Common myeloid progenitor, CD34-positive (primary cell): ENCODE measurements at places on chromosomes 1 and 21.

DNA sequence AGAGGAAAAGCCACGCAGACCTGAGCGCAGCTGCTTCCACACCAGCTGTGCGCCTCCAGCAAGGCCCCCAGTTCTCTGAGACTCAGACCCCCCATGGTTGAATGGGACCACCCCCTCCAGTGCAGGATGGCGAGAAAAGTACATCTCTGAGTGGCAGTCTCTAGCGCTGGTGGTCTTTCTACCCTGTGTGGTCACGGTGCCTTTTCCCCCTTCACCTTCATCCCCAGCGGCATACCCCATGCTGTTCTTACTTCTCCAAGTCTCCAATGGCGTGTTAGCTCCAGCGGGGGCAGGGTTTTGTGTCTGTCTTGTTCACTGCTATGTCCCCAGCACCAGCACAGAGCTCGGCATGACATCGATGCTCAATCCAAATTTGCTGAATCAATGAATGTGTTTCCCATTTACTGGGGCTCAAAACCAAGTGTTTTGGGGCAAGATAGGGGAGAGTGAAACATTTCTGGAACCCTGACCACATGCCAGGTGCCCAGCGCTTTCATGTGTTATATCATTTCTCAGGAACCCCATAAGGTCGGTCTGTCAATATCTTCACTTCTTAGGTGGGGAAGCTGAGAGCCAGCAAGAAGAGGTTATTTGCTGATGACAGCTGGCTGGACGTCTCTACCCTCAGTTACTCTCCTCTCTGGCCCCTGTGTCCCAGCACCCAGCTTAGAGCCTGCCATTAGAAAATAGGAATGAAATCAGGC is 959 bp upstream of the SDC3 start:
- DNase-seq: peak; percentile 46

GRCh38 chr1:165598676-165599059 is 32.4 kb upstream of the MGST3 start:
- DNase-seq: no peak

DNA sequence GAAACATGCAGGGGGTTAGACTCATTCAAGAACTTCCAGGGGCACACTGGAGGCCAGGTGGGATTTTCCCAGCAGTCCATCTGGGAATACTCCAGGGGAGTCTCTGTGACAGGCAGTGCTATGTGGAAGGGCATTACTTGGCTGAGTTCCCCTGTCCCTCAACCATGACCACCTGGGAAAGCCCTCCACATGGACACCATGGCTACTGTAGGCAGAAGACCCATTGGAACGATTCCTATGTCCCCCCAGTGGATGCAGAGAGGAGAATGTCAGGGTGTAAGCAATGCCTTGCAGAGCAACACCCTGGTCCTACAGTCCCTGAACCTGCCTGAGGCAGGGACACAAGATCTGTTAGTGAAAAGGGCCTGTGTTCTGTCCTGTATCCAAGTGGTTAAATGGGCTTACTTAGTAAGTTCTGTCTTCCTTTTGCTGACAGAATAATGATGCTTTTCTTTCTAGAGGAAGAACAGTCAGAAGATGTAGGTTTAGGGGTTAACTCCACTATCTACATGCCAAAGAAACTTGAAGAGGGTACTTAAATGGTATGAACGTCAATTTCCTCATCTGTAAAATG is 13.4 kb downstream of the SLAMF1 start:
- DNase-seq: no peak

DNA sequence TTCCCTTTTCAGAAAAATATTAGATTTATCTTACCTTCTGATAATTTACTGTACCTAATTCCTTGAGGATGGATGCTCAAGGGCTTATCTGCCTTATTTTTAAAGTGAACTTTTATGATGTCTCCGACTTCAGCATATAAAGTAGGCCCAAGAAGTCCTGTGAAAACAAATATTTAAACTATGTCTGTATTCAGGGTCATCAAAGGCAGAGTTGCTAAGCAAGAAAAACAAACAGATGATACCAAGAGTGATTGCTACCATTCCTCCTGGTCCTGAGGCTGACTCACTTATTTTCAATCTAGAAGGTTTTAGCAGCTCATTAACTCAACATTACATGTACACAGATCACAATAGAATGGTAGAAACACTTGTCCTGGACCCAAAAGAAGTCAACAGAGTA is 14.1 kb downstream of the F5 start:
- no peak for DNase-seq

DNA sequence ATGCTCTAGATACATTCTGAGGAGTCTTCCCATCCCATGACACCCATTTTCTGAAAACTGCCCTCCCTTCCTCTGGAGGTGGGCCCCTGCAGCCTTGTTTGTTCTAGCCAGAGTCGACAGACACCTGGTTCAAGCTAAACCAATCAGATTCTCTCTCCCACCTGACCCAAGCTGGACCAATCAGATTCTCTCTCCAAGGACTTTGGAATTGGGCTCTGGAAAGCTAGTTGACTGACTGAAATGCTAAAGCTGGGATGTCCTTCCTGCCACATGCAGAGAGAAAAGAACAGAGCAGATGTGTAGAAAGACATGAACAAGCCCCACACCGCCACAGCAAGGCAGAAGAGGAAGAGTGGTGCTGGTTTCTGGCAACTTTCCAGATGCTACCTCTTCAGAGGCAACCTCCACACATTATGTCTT is 24.6 kb downstream of the ASAP3 start:
- peak; percentile 28 for DNase-seq

DNA sequence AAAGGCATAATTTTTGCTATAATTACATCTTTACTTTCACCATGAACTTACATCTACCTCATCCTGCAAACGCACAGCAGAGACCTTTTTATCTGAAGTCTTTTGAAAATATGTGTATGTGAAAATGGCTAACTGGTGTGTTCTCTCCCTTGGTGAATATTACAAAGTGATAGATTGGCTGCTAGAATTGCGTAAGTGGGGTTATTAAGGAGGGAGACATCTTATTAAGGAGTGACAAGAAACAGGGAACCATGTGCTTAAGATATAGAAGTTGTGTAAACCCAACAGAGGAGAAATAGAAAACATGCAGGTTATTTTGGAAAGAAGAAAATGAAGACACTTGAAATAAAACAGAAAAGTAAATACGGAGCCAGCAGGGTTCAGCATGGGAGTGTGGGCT is 7.8 kb downstream of the KCNJ15 start:
- no peak for DNase-seq

DNA sequence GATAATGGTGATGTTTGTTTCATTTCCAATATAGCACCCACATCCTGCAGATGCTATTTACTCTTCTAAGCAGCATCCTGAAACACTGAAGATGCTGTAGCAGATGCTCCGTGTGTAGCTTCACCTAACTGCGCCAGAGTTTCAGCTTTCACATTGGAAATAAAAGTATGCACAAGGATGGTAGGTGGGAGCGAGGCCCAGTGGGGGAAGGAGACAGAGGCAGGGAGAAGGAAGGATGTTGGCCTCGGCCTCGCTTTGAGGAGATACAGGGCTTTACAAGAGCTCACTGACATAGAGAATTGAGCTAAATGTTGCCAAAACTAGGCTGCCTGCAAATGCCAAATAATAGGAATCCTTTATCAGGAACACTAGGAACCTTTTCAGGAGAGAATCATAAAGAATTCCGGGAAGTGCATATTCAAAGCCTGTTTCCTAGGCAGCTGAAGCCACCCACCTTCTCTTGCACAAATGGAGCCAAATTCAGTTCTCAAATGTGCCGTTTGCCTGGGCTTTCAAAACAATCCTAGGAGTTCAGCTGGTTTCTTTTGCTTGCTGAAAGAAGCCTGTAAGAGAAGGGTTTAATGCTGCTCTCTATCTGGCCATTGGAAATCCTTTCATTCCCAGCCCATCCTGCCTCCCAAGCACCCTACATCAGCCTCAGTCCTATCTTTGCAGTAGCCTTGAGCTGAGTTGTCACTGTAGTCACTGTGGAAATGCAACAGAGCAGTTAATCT is 135.4 kb upstream of the ATP1B1 start:
- no peak for DNase-seq

DNA sequence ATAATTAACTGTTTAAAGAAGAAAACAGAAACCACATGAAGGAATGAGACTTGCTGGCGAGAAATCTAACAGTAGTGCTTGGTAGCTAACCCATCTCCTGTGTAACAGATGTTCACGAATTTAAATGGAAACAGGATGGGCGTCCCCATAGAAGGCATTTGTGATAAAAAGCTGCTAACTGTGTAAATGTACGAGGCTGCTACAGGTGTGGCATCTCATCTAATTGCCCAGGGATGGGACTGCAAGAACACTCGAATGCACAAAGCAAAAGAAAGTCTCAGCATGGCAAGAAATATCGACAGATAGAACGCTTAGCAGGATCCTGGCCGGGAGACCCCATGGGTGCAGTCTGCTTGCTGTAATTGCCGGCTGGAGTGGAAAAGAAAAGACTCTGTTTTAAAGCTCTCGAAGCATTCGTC is 112.7 kb downstream of the RUNX1 start:
- peak; percentile 34 for DNase-seq

GRCh38 chr1:1891349-1892078 is 627 bp upstream of the GNB1 start:
- peak; percentile 54 for DNase-seq

DNA sequence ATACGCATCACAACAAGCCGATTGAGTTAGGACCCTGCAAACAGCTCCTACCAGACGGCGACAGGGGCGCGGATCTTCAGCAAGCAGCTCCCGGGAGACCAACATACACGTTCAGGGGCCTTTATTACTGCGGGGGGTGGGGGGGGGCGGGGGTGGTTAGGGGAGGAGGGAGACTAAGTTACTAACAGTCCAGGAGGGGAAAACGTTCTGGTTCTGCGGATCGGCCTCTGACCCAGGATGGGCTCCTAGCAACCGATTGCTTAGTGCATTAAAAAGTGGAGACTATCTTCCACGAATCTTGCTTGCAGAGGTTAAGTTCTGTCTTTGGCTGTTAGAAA is 162.0 kb downstream of the RUNX1 start:
- DNase-seq: no peak

DNA sequence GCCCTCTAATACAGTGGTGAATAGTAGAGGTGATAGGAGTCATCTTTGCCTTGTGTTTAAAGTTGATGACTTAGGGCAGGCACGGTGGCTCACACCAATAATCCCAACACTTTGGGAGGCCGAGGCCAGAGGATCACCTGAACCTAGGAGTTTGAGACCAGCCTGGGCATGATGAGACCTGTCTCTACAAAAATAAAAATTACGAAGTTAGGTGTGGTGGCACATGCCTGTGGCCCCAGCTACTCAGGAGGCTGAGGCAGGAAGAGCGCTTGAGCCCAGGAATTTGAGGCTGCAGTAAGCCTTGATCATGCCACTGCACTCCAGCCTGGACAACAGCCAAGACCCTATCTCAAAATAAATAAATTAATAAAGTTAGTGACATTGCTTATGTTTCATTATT is 26.6 kb downstream of the CAPZA1 start:
- no peak for DNase-seq
